NK-92 treated with Interleukin-12 subunit alpha and Interleukin-12 subunit beta, amount 100 ng/mL, for 24 hours (cell line): ENCODE measurements at places on chromosomes 3 and 15.

DNA sequence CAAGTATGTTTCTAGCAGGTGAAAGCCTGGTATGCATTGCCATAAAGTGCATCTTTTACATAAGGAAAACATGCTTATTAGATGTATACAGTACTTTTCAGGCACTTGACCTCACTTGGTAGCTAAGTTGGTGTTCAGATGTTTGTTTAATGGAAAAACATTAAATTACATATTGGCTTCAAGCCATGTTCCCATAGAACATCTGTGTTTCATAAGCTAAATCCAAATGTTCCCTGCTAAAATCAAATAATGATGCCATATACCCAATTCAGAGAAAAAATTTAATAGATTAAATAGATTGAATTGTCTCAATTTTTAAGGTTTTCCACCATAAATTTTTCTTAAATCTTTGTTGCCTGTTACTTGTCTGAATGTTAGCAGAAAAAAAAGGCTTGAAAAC lies 19.1 kb upstream of the RPL22L1 start:
- no peak for DNase-seq

DNA sequence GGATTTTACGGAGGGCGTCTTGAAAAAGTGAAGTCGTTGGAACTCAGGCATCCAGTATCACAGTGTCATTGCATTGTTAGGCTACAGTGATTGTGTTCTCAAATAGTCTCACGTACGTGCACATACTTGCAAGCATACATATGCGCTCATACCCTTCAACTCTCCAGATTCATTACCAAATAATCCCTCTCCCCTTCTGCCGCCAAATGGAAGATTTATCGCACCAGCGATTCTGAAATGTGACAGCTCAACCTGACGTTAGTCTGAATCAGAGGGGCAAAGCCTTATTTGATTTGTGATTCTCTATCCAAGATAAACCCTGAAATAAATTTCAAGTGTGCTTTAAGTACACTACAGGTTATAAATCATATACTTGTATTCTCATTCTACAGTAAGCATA lies 119.4 kb downstream of the GADL1 start:
- no peak for DNase-seq

GRCh38 chr3:110608566-110608965 lies 463.1 kb upstream of the NECTIN3 start:
- DNase-seq, result no peak

- no peak for DNase-seq
These were observed 54.0 kb upstream of the CHMP2B start for GRCh38 chr3:87173071-87173470.

DNA sequence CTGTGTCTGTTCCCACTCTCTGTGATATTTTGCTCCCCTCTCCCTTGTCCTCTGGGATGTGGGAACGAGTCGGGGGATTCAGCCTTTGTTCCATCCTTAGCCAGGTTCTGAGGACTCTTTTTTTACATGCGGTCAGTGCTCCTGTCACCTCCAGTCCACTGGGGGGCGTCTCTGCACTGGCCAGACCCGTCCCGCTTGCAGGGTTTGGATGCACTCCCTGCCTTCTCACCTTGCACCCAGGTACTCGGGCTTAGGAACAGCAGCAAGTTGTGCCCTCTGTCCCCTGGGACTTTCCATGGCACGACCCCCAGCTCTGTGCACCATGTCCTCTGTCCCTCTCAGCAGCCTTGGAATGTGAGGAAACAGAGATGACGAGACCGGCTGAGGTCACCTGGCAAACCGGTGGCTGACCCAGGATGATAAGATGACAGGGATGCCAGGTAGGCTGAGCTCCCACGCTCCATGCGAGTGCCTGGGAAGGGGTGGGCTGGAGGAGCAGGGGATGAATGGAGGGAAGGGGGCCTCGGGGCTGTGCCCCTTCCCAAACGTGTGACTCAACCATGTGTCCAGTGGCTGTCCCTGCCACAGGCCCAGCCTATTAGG lies 27.3 kb upstream of the FGD5 start:
- no peak for DNase-seq

GRCh38 chr3:13235897-13236296 lies 162.7 kb upstream of the IQSEC1 start:
- no peak for DNase-seq

DNA sequence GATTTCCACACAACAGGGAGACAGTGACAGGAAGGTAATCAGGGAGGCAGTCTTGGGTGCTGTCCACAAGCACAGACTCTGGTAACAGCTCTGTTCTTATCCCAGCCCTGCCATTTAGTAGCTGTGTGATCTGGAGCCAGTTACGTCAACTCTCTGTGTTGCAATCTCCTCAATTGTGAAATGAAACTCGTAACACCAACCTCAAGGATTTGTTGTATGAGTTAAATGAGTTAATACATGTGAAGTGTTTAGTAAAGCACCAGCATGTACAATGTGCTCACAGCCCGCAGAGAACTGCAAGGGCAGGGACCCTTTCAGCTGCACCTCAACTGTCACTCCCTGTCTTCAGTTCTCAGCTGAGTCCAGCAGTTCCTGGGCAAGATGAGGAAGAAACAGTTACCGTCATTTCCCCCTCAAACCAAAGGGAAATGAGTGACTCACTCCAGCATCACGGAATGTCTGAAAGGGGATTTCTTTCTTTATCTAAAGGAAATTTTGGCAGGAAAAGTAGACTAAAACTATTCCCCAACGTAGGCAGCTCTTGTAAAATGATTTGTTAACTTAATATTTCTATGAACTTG lies 39.9 kb upstream of the MB21D2 start:
- DNase-seq, result peak; percentile 53
